ENCODE measurements at places on chromosomes 1 and 21.

DNA sequence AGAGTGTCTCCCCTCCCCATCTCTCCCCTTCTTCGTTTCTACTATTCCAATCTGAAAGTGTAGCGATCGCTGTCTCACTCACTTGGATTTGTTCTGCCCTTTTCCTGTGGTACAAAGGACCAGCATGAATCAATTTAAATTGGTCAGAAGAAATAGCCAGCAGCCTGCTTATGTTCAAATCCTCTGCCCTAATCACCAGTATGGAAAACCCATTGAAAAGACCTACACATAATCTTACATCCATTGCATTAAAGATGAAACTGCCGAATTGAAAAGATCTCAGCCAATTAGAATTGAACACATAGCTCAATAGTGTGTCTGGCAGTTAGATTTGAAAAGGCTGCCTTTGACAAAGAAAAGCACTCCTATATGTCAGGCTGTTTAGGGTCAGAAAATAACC lies 122.6 kb downstream of the TNNI3K start:
- DNase-seq = no peak

- no peak for DNase-seq
Measured at GRCh38 chr1:241775021-241775420, 73.0 kb upstream of the EXO1 start.

- no peak for DNase-seq
Measured at GRCh38 chr1:9435153-9435636, 104.1 kb upstream of the SLC25A33 start.

- DNase-seq = no peak
Measured at GRCh38 chr1:62906428-62906886, 122.5 kb downstream of the ATG4C start.

DNA sequence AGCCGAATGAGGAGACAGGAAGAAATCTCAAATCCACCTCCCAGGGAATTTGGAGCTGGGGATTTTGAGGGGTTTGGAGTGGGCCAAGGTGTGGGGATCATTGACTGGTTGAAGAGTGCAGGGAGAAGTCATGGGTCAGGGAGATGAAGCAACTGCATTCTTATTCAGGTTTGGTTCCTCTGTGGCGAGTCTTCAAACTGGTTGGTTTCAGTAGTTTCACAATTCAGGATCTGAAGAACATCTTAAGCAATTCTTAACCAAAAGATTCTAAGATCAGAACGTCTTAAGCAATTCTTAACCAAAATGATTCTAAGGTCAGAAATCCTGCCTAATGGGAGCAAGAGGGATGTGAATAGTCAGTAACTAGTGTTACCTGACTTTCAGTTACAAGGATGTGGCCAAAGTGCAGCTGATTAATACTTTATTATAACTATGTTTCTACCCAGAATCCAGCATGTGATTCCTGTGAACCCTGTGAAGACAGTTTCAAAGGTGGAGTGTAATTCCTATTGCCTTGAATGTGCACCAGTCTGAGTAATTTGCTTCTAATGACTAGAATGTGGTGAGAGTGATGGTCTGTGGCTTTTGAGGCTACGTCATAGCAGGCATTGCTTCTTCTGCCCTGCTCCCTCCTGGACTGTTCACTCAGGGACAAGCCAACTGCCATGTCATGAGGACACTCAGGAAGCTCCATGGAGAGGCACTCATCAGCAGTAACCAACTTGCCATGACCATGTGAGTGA lies 61.2 kb downstream of the OLFML3 start:
- DNase-seq = no peak

DNA sequence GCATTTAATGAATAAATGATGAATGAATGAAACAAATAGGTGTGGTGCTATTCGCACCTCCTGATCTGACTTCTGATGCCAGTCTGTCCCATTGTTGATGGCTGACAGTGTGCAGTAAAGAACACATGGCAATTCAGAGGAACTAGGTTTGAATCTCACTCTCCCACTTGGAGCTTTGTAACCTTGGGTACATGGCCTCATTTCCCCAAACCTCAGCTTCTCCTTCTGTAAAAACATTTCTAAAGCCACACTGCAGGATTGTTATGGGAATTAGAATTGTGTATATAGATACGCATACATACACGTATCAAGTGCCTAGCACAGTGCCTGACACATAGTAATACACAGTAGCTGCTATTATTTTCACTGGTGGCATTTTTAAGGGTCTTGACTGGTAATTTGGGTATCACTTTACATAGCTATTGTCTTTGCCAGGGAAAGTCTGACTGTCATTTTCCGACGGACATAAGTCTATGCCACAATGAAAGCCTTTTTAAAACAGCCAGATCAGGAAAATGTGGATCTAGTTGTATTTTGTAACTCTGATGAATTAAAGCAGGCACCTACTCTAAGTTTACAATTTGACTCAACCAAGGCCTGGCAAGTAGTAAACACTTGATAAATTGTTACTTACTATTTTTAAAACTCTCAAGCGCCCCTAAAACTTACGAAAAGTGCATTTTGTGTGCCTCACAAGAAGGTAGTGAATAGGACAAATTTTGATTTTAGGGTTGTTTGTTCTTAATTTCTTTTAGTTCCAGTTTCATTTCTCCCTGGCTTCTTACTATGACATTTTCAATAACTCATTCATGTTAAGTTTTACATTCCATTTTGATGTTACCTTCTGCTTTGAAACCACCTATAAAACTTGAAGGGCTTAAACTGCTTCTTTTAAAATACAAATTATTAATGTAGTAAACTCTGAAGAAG lies 164.4 kb downstream of the SDCCAG8 start:
- no peak for DNase-seq

GRCh38 chr1:197415221-197415620 lies 147.2 kb downstream of the CRB1 start:
- no peak for DNase-seq

Data from C1 segment of cervical spinal cord (tissue), 14 donors.